ENCODE measurements at places on chromosomes 16 and 17. TPM values are rescaled to one million over a fixed set of nuclear protein-coding genes. Genes with fewer than 3 reads are reported as not detected.

ADGRG1 gene
- polyA plus RNA-seq, result 2.6 TPM

DNA sequence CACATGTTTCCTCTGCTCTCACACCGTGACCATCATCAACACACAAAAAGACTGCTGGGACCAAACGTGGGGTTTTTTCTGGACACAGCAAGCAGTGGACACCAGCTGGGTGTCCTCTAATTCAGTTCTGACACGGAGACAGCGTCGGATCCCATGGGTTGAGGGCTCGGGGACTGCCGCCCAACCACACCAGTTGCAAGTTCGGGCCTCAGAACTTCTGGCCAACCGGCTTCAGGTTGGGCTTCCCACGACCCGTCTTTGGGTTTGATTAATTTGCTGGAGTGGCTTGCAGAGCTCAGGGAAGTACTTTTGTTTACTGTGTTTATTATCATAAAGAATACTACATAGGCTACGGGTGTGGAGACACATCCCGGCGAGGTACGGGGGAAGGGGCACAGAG, 97.8 kb downstream of the BANP start:
- DNase-seq, result no peak

DNA sequence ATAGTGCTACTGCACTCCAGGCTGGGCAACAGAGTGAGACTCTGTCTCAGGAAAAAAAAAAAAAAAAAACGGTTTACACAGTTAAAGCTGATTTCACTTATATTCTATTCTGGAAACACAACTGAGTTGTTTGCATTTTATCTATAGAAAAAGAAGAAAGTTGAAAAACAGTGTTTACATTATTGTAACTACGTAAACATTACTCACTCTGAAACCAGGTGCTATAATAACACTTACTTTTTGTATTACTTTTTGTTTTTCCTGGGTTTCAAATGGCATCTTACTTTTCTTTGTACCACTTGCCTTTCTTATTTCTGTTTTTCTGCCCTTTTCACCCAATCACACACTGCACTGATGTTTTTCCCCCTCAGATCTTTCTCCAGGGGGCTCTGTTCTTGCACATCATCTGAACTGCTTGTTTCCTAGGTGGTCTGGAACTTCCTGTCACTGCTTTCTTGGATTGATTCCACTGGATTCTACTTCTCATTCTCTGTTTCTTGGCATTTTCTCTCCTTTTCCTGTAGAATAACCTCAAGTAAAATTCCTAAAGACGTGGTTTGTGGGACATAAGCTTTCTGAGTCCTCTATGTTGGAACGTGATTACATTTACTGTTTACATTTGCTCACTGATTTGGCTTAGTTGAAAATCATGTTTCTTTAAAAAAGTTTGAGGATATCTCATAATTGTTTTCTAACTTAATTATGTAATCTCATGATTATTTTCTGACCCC, 142.1 kb downstream of the HS3ST3B1 start:
- no peak for DNase-seq

NKD1 gene
- 0.64 TPM for polyA plus RNA-seq

CIITA gene
- 0.17 TPM for polyA plus RNA-seq
